ENCODE measurements at places on chromosomes 5 and 9.
A peak's percentile ranks its signal among the peaks of the same experiment; 100 is the strongest.

GRCh38 chr5:107610798-107611197, 59.9 kb downstream of the EFNA5 start:
- no peak for DNase-seq

DNA sequence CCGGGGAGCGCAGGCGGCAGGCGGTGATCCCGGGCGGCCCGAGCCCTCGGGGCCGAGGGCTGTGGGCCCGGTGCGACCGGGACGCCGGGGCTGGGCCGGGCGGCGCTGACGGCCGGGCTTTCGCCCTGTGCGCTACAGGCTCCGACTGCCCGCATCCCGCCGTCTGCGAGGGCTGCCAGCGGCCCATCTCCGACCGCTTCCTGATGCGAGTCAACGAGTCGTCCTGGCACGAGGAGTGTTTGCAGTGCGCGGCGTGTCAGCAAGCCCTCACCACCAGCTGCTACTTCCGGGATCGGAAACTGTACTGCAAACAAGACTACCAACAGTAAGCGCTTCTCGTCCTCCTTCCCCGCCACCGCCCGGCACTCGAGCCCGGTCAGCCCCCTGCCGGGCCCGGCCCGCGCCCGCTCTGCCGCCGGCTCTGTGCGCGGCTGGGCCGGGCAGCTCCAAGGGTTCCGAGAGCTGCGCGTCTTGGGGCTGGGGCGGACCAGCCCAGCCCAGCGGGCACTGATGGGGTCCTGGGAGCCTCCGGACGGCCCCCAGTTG, 1.6 kb downstream of the LMX1B start:
- peak; percentile 42 for DNase-seq

DNA sequence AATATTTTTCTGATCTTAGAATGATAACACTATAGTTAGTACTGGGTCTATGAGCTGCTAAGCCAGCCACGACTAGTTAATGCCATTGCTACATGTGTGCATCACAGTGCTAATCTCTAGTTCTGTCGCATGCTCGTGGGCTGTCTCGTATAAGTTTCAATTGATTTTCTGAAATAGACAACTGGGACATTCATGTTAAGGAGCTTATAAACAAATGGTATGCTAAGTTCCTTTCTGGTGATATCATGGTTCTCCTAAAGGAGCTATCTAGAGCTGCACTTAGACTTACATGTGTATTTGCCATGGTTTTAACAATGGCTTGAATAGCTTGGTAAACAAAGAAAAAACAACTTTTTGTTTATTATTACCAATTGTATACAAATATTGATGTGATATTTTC, 46.2 kb downstream of the F2RL2 start:
- no peak for DNase-seq

- DNase-seq = no peak
These were observed 25.0 kb downstream of the TTC23L start for GRCh38 chr5:34863946-34864345.

GRCh38 chr5:164356790-164357189, 851.4 kb downstream of the MAT2B start:
- DNase-seq = no peak

GRCh38 chr5:142287973-142288313, 36.9 kb downstream of the SPRY4 start:
- DNase-seq = no peak

- no peak for DNase-seq
These were observed 7.8 kb upstream of the SOX30 start for GRCh38 chr5:157659868-157660660.
